ENCODE measurements at places on chromosomes 1 and 21.

- no peak for DNase-seq
These were observed 18.0 kb downstream of the KLHL12 start for GRCh38 chr1:202908998-202909397.

GRCh38 chr1:29081201-29081600 is 42.5 kb downstream of the TMEM200B start:
- DNase-seq, result no peak

DNA sequence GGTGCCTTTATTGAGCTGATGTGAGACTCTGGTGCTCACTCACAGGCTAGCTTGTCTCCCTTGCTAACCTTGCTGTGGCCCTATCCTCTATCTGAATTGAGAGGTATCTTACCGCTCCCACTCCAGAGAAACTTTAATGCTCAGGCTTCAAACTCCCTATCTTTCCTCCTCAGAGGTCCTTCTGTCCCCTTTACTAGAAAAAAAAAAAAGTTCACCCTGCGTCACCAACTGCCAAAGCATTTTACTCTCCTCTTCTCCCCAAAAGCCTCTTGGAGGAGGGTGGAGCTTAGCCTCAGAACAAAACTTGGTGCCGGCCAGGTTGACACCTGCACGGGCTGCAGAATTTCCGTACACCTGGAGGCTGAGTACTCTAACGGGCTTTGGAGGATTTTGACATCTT is 55.1 kb downstream of the ATP2B4 start:
- DNase-seq, result no peak

DNA sequence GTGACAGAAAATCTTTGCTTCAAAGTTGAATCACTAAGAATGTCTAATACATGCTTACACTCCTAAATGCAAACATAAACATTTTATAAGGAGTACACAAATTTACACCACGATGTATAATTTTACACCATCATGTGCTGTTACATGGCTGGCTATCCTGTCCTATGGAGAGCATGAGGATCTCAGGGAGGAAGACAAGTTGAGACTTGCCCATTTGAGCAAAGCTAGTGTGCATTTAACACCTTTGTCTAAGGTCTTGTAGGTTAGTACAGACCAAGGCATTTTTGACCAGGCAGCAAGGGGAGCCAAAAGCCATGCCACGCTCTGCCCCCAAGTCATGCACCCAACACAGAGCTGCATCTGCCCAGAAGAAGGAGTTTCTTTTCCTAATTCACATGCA is 14.5 kb upstream of the COG2 start:
- DNase-seq, result no peak

DNA sequence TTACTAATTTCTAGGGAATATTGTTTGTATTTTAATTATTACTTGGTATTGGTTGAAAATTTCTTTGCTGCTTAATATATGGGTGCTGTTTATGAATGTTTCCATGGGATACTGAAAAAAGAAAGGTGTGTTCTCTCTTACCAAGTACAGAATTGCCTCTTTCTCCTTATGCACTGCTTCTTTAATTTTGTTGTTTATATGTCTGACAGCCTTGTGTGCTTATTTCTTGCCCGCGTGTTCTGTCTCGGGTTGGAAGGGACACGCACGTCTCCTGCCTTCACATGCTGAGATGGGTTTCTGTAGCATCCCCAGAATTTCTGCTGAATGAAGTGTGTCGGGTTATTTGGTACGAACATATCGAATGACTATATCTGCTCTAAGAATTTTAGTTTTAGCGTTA is 51.1 kb downstream of the AGPAT3 start:
- DNase-seq, result no peak

- no peak for DNase-seq
These were observed 87.7 kb downstream of the NPHP4 start for GRCh38 chr1:5904551-5904950.

- DNase-seq, result peak; percentile 28
These were observed 448 bp downstream of the GATAD2B start for GRCh38 chr1:153922076-153922971.

- no peak for DNase-seq
These were observed 1.8 kb upstream of the CDA start for GRCh38 chr1:20586953-20587660.

- no peak for DNase-seq
These were observed 134.9 kb upstream of the NRIP1 start for GRCh38 chr21:15199414-15200383.

GRCh38 chr1:42945164-42945563 is 13.5 kb downstream of the SLC2A1 start:
- no peak for DNase-seq

- DNase-seq, result no peak
These were observed 142.5 kb downstream of the OLFM3 start for GRCh38 chr1:101854271-101854670.

- DNase-seq, result no peak
These were observed 452.3 kb downstream of the OMA1 start for GRCh38 chr1:58094221-58094620.

DNA sequence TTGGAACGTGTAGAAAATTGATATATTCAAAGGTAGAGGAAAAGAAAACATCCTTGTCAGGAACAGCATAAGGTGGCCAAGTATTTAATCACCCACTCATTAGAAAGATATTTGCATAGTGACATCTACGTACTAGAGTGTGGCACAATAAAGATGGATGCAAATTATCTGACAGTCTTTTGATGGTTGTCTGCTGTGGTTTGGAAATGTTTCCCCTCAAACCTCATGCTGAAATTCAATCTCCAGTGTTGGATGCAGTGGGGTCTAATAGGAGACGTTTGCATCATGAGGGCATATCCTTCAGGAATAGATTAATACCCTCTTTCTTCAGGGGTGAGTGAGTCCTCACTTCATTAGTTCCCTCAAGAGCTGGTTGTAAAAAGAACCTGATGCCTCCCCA is 34.1 kb upstream of the RUNX1 start:
- DNase-seq, result no peak

GRCh38 chr21:37228003-37228400 is 39.1 kb downstream of the VPS26C start:
- no peak for DNase-seq

DNA sequence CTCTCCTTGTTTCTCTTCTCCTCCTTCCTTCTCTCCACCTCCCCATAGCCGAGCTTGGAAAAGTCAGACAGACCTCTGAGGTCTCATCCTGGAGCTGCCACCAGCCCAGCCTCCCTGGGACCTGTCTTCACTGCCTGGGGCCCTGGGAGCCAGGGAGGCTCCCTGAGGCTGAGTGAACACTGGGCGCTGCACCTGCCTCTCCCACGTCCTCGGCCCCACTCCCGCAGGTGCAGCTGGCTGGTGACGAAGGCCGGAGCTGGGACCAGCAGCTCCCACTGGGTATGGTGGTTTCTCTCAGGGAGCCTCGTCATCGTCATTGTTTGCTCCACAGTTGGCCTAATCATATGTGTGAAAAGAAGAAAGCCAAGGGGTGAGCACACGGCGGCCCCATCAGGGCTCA is 5.3 kb downstream of the TNFRSF14 start:
- DNase-seq, result no peak

DNA sequence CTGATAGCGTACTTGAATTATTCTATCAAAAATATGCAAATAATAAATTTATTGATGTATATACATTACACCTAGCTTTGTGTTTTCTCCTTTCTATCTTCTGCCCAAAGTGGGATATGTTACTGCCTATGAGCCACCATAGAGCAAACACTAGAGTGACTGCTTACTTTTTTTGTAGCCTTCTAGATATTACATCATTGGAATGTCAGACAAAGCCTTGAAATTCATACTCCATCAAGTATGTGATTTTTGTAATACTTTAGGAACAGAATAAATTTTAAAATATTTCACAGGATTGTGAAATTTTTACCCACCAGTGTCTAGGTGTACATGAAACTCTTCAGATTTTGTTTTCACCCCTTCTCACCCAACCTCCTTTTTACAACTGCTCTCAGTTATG is 787.6 kb downstream of the USP25 start:
- no peak for DNase-seq

DNA sequence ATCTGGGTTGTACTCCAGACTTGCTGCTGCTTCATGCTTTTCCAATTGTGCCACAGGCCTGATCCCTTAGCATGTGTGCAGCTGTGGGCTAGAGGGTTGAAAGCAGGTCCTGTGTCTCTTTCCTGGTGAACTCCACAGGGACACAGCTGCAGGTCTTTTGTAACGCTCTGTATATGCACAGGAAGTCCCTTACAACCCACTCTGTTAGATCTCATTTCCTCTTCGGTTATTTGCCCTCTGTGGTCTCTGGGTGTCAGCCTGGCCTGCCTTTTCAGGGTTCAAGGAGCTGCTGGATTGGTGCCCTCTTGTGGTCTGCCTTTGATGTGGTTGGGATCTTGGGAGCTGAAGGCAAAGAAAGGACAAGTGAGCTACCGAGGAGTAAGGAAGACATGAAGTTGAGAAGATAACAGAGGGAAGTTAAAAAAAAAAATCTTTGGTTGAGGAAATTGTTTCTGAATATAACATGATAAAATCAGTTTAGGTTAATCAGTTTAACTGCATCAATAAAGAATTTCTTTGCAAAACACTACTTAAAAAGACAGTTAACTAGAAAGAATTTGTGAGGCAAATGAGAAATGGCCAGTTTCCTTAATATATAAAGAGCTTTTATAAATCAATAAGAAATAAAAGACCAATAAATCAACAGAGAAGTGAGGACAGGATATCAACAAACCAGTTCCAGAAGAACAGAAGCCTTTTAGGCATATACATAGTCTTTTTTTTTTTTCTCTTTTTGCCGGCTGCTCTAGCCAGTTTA is 44.1 kb downstream of the UCK2 start:
- DNase-seq, result peak; percentile 31

- no peak for DNase-seq
These were observed 4.5 kb downstream of the TRMT1L start for GRCh38 chr1:185152187-185152767.

GRCh38 chr1:234675006-234675405 is 65.0 kb upstream of the IRF2BP2 start:
- DNase-seq, result no peak

DNA sequence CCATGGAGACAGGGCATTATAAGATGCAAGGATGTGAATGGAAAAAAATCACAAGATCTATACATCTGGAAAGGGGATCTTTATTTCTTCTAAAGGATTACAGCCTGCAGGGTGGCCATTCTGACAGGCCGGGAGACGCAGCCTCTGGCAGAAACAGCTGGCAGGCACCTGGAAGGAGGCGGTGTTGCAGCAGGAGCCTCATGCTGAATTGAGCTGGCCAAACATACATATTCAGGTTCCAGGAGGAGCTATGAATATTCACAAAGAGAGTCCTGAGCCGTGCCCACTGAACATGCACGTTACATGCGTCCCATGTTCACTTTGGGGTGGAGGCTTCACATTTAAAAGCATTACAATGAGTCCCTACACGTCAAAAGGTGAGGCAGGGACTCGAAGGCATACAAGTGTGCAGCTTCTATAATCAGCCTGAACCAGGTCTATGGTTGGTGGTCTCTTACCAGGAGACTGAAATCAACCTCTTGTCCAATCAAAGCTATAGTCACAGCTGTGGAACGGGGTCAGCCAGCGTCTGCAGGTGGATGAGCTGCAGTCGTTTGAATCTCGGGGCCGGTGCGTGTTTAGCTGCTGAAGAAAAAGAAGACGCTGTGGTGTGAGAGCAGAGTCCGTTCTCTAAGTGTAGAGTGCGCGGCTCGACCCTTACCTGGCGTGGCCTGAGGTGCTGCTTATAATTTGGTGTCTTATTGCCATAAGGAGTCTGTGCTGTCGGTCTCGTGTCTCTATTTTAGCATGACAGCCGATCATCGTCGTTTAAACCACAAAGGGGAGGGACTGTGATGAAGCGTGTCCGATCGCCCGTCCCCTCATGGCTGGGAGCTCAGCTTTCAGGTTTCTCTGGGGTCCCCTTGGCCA is 183.0 kb downstream of the ETS2 start:
- DNase-seq, result no peak

GRCh38 chr1:165666152-165666825 is 32.1 kb downstream of the ALDH9A1 start:
- DNase-seq, result no peak

DNA sequence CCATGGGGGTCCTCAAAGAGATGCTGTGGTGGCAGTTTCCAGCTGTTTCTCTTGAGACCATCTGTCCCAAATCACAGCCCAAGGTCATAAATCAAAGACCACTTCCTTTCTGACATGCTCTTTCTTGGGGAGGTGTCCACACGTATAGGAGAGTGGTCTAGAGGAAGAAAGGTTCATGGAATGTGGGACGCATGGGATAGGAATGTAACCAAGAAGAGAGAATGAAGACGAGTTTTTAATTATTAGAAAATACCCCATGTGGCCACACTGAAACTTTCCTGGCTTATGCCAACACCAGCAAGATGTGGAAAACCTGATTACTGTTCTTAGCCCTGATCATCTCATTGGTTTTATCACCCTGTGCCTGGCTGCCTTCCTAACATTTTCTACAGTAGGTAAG is 124.2 kb upstream of the IFFO2 start:
- DNase-seq, result no peak

DNA sequence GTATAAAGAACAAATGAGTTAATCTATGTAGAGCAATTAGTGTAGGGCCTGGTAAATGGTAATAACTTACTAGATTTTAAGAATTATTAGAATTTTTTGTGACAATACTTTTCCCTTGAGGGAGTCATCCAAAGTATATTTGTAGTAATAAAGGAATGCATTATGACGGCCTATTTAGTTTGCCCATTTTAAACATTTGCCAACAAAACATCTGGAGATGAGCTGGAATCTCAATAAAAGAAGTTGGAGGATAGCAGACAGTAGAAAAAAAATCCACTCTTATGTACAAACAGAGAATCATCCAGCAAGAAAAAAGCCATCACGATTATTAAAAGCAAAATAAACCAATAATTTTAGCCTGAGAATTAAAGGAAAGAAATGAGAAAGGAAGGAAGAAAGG is 567.3 kb upstream of the ADAMTS5 start:
- no peak for DNase-seq

GRCh38 chr1:68121536-68121935 is 71.1 kb upstream of the DIRAS3 start:
- DNase-seq, result no peak

Measured in HTR-8/SVneo (cell line).